ENCODE measurements at places on chromosomes 13 and 19.

- DNase-seq, result no peak
These were observed 554.1 kb upstream of the MIR17HG start for GRCh38 chr13:90793261-90793820.

GRCh38 chr13:44093607-44094564 is 214.2 kb downstream of the LACC1 start:
- DNase-seq, result no peak

DNA sequence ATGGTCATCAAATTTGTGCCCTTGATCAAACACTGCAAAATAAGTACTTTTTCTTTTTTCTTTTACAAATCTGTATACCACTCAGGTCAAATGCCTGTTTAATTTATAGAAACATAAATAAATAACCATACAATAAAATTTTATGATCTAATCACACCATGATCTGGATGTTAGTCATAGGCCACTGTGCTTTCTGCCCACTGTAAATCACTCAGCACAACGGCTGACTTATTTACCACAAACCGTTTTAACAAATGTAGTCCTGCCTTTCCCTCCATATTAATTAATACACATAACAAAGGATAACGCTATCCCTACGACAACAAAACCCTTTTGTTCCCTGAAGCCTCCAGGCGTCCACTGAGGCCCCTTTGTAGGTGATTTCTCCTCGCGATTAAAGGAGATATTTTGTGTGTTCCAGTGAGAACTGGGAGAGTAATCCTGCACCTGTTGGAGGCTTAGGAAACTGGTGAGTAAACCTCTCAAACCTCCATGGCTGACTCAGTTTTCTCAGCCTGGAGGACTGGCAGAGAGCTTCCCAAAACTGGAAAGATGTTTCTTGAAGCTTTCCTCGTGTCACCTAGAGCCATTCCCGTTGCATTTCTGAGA is 477.1 kb upstream of the SGCG start:
- DNase-seq, result no peak

- DNase-seq, result no peak
These were observed 213.8 kb downstream of the KCTD12 start for GRCh38 chr13:76672420-76672819.

DNA sequence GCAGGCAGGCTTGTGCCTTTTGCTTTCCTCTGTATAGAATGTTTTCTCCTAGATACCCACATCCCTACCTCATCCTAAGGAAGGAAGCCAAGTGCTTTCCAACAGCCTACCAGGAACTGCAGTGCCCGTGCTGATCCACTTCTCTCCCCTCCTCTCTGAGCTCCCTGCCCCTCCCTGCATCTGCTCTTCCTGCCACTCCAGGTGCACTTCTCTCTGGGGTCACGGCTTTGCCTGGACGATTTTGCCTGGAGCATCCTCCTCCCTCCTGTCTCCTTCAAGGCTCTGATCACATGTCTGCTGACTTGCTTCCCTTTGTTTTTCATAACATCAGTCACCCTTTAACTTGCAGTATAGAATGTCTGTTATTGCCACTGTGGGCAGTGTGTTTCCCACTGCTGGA is 34.7 kb upstream of the IRS2 start:
- DNase-seq, result no peak

DNA sequence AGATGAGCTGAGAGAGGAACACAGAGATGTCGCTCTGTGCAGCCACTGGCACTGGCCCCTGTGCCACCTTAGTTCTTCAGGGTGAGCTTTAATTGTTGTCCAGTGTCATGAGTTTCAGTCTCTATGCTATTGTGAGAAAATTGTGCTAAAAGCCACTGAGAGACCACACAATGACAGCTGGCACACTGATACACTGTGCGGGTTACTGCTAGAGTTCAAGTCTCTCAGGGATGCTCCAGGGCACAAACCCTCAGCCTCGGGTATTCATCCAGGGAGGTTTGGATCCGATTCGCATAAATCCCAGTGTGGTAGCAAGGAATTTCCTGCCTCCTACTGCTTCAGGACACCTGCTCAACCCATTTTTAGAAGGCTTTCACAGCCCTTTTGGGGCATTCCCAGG is 68.1 kb upstream of the EDNRB start:
- no peak for DNase-seq

GRCh38 chr19:18294467-18294864 is 13.0 kb upstream of the JUND start:
- no peak for DNase-seq

DNA sequence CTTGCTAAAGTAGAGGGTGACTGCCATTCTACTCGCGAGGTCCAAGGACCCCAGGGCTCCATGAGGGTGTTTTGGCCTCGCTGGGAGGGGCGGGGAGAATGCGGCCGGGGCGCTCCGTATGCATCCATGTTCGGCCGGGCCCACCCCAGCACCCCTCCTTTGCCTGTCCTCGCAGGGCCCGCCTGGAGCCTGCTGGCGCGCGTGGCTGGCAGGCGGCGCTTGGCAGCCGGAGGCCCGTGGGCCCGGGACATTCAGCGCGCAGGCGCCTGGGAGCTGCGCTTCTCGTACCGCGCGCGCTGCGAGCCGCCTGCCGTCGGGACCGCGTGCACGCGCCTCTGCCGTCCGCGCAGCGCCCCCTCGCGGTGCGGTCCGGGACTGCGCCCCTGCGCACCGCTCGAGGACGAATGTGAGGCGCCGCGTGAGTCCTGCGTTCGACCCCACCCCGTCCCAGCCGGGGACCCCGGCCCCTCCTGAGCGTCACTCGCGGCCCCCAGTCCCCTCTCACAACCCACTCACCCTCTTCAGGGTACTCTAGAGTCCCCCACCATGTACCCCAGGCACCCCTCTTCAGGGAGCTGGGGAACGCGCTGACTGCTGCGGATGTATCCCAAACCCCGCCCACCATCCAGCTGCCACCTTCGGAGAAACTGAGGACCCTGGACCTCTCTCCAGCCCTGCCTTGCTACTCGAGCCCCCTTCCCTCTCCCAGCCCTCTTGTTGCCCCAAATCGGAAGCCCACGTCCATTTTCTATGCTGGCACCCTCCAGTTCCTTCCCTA is 4.1 kb downstream of the DLL3 start:
- DNase-seq, result no peak

DNA sequence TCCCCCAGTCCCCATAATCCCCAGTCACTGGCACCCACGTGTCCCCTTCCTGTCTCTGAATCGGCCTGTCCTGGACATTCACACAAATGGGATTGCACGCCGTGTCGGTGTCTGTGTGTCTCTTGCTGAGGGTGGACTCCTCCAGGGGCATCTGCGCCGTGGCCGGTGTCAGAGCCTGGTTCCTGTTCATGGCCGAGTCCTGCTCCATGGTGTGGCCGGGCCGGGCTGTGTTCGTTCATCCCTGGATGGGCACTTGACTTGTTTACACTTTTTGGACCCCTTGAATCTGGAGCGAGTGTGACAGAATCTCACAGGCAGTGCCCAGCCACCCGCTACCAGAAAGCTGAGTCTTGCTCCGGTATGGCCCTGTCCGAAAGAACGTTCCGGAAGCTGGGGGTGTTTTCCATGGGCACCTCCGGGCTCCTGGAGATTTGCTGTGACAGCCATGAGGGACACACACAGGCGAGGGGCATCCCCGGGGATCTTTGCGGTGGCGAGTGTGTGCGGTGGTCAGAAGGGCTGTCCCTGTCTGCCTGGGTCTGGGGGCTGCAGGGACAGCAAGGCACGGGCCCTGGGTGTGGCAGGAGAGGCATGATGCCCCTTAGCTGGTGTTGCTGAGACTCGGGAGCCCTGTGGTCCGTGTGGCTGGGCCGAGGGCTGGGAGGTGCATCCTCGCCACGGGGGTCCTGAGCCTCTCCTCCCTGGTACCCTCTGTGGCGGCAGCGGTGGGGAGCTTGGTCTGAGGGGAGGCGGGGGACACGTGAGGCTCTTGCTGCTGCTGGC is 6.4 kb upstream of the MEX3D start:
- DNase-seq, result no peak

- DNase-seq, result no peak
These were observed 46.8 kb downstream of the COG3 start for GRCh38 chr13:45511310-45512097.

DNA sequence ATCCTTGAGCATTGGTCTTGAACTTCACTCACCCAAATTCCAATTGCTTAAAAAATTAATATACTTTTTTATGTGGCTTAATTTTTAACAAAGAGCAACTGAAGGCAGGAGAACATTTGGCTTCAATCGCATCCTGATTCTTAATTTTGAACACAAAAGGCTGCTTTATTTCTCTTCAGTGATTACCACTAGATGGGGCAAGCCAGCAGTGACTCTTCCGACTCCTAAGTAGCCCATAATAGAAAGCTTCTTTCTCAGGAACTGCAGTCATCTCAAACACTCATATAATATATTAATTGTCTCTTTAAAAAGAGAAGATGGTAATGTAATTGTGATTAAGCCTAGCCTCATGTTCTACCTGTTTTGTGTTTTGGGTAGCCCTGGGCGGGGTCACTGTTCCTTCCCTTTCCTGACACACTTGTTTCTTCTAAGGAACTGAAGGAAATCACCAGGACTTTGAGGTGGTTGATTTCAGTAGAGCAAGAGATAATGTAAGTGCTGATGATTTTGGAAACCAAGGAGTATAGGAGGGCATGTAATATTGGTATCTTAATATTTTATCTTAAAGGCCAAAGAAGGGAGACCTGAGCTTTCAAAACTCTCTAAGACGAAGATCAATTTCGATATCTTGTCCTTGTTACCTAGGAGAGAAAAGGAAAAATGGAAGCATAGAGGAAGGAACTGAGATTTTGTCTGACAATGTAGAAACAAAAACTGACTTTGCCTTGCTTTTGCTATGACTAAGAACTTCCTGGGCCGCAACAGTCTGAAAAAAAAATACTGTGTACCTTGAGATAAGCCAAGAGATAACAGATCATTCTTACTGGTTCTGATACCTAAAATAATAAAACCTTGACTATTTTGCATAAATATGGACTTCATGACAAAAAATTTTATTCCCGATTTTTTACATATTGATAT is 73.1 kb downstream of the TNFSF13B start:
- DNase-seq, result no peak

GRCh38 chr19:463483-464207 is 2.8 kb upstream of the SHC2 start:
- DNase-seq, result no peak

DNA sequence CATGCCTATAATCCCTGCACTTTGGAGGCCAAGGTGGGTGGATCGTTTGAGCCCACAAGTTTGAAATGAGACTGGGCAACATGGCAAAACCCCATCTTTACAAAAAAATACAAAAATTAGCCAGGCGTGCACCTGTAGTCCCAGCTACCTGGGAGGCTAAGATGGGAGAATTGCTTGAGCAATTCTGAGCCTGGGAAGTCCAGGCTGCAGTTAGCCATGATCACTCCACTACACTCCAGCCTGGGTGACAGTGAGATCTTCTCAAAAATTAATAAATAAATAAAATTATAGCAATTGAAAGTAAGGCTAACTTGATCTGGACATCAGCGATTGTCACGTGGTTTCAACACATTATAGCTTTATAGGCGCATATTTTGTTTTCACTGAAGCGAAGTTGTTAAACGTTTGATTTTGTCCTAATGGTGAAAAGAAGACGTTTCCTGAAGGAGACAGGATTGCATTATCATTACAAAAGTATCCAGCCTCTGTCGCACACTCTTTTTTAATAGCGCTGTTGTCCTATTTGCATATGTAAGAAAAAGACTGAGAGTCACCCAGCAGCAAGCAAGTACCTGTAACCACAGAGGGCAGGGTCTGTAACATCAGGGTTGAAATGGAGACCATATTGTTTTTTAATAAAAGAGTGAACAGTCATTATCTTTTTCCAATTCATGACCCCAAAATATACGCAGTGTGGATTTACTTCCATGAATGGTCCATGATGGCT is 335.7 kb downstream of the DCT start:
- no peak for DNase-seq

- no peak for DNase-seq
These were observed 35.0 kb upstream of the OLFM2 start for GRCh38 chr19:9971166-9971897.

GRCh38 chr13:83672612-83673011 is 209.7 kb downstream of the SLITRK1 start:
- no peak for DNase-seq

- no peak for DNase-seq
These were observed 246.6 kb downstream of the TSHZ3 start for GRCh38 chr19:31102674-31103073.

DNA sequence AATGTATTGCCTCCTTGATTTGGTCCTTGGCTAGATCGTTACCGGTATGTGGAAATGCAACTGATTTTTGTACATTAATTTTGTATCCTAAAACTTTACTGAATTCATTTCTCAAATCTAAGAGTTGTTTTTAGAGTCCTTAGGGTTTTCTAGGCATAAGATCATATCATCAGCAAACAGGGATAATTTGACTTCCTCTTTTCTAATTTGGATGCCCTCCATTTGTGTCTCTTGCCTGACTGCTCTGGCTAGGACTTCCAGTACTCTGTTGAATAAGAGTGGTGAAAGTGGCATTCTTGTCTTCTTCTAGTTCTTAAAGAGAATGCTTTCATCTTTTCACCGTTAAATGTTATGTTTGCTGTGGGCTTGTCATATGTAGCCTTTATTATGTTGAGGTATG is 12.0 kb upstream of the CYP2A13 start:
- DNase-seq, result no peak

DNA sequence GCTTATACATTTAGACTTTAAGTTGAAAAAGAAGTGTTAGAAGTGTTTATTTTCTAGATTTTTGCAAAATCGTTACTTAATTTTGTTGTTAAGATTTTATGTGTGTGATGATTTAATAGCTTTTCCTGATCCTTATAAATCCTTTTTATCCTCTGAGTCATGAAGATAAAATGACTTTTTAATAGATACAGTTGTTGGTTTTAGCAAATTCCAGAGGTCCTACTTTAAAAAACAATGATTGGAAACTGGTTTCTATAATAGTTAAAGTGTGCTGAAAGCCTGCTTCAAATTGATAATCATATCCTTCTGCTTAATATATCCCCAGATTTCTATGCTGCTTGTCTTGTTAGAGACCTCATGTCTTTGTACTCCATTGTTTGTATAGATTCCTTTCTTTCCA is 39.0 kb downstream of the RNASEH2B start:
- no peak for DNase-seq

DNA sequence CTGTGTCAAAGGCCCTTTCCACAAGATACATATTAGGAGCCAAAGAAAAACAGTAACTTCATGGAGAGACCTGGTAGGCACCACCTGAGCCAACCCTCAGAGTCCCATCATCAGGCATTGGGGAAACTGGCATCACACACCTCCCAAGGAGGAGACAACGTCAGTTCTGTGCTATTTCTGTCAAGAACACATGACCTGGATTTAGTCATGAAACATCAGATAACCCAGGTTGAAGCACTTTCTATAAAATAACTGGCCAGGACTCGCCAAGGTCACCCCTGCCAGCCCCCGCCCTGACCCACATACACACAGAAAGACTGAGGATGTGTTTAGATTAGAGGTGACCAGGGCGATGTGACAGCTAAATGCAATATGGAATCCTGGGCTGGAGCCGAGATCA is 35.6 kb downstream of the COL4A1 start:
- no peak for DNase-seq

GRCh38 chr19:14555918-14556661 is 15.8 kb downstream of the NDUFB7 start:
- no peak for DNase-seq
